Anterior cingulate cortex (tissue), 58 donors: ENCODE measurements at places on chromosomes 7 and 10.

GRCh38 chr10:100717166-100717565 lies 28.2 kb upstream of the PAX2 start:
- no peak for DNase-seq

- no peak for DNase-seq
These were observed 28.0 kb downstream of the CHST12 start for GRCh38 chr7:2431260-2431867.

DNA sequence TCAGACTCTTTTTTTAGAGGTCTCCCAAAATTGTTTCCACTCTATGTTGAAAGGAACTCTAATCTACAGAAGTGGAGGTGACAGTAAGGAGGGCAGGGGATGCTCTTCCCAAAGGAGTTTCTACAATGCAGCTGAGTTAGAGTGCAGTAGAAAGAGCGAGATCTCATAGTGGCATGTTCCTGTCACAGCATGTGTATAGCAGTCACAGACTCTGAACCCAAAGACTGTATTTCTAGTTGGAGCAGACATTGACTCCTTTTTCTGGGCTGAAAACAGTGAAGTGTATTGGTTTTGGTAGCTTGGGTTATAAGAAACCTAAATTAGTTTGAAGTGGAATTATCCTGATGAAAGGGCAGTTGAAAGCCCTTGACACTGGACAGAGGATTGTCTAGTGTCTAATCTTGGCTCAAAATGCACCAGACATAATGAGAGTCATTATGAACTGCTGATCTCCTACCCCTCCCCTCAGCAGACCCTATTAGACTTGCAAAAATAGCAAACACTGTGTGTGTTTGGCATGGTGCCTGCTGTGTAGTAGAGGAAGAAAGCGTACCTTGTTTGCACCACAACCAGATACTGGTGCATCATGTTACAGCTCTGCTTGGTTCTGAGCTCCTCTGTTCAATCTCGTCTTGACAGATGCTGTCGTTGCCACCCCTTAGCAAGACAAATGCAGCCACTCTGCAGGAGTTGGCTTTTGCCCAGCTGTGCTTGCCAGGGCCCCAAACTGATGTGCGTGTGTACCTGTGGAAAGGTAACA lies 336.0 kb downstream of the AUTS2 start:
- peak; percentile 25 for DNase-seq

DNA sequence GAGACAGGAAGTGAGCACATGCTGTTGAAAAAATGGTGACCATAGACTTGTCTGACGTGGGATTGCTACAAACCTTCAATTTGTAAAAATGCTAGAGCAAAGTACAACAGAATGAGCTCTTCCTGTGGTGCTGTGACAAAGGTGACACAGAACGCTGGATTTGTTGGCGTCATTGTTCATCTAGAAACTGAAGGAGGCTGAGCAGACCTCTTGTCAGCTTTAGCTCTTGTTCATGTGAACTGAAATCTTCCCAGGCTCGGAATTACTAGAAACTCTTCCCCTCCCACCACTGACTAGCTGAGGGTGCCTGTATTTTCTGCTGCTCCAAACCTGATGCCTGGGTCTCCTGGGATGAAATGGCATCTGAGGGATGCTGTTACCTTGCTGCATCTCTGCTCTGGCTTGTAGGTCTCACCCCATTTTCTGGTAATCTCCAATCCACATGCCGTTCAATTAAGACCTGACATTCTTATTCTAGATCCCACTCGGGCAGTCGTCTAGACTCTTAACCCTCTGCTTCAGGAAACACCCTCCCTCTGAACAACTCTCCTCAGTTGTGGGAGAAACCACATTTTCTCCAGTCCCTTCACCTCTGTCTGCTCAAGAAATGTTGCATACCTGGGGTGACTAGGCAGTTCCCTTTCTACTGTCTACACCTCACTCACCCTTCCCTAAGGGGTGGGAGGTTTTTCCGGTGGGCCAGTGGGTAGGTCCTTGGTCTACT lies 349.3 kb downstream of the CXCL12 start:
- DNase-seq: no peak

DNA sequence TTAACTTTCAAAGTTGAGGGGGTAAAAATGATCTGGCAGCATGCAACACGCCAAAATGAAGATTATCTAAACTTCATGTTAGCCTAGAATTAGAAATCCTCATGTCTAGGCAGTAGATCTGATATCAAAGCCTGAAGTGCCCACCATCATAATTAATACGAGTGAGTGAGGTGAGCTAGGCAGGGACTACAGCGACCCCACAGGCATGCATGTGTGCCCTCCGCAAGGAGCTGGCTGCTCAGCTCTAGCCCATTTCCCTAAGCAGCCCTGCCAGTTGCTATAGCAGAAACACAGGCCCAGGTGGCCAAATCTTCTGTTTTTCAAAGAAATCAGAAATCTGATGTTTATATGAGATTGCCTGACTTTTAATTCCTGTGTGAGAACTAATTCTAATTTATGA lies 93.1 kb upstream of the IFRD1 start:
- no peak for DNase-seq

DNA sequence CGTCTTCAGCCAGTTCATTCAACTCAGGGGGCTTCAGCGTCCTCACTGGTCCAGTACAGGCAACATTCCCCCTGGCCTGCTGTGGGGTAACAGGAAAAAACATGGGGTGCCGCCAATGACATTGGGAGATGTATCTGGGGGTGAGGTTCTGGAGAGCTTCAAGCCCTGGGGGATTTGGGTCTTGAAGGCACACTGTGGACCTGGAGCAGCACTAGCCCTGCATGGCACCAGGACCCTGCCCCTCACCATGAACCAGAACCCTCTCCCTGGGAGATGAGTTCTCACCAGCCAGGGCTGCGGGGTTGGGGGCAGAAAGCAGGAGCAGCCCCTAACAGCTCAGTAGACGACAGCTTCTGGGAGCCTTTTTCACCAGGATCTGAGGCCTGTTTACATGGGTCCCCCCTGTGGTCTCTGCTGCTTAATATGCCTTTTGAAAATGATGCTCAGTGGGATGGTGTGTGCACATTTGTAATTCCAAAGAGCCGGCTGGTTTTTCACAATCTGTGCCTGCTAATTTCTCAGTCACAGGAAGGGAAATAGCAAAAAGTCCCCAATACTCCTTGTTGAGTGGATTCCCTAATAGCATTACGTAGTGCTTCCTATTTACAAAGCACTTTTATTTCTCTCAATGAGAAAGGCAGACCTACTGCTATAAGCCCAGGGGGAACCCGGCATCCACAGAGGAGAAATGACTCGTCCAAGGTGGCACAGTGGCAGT lies 509.5 kb downstream of the RPS24 start:
- DNase-seq: no peak

- no peak for DNase-seq
These were observed 573.6 kb downstream of the DNAJB6 start for GRCh38 chr7:157910446-157910845.

- DNase-seq: no peak
These were observed 279.5 kb upstream of the AKR1E2 start for GRCh38 chr10:4546500-4546899.

DNA sequence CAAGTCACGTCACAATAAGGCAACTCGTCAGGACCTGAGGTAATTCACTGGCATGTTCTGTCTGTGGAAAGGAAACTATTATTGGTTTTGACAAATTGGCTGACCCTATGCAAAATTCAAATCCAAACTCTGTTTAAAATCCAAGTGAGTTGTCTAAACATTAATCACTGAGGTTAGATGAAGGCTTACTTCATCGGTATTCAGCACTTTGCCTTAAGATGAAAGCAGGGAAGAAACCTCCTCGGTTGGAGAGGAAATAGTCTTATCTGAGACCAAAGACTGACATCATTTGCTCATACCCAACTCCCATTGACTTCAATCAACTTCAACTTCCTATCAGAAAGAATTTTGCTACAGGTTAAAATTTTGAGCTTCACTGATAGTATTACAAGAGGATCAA lies 355.1 kb upstream of the MBL2 start:
- no peak for DNase-seq

- no peak for DNase-seq
These were observed at the start of gene GPR141 for GRCh38 chr7:37683246-37684120. GPR141 (plus strand) TSS chr7:37683766; CDS start chr7:37740394, 56,628 bp downstream.

DNA sequence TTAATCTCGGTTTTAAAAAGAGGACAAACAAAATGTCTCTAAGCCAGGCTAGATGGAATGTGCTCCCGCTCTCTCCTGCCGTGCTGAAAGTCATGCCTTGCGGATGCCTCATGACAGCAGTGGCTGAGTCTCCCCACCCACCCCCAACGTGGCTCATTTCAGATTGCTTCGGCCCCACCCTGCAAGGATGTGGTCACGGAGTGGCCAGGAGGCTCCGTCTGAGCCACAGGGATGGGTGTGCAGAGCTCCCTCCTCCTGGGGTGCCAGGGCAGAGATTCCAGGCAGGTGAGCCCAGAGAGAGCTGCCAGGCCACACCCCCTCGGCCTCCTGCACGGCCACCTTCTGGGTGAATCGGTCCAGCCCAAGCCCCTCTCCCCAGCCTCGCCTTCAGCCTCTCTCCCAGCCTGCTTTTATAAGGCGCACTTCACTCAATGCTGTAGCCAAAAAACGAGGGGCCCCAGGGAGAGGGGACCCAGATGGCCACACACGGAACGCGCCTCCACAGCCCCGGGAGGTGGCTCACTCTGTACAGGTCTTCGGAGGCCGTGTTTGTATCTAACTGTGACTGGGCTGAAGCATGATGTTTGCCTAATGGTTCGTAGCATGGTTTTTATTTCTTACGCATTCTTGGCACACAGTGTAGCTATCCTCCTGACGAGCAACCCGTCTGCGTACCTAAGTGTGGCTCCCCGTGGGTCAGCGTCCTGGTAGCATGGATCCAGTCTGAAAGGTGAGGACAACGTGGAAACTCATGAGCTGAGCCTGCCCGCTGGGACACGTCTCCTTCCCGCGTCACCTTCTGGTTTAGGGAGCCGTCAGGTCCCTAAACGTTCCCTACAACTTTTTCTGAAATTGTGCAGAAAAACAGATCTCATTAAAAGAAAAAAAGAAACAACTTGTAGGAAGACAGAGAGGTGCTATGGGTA lies 413.8 kb upstream of the FOXK1 start:
- no peak for DNase-seq

- no peak for DNase-seq
These were observed 40.6 kb upstream of the PIK3CG start for GRCh38 chr7:106824458-106824857.

DNA sequence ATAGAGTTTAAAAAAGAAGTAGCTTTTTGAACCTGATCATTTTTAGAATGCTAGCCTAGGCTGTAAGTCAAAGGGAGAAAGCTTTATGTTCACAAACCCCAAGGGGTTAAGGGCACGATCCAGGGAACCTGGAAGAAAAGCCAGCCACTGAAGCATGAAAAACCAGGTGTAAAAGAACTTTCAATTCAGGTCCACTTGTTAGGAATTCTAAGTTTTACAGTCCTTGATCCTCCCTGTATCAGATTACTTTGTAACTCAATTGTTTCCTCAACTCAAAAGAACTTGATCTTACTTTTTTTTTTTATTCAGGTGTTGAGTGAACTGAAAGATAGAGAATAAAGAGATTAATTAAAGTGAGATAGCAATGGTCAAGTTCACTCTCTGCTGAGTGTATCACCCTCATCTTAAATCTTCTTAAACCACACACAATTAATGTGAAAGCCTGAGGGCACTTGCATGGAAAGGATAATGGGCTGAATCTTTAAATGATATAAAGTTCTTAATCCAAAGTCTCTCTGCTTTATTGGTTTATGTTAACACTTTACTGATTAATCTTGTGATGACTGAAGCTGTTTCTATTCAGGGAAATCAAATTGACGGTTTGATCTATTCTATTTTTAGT lies 672.2 kb upstream of the LRRN3 start:
- no peak for DNase-seq

DNA sequence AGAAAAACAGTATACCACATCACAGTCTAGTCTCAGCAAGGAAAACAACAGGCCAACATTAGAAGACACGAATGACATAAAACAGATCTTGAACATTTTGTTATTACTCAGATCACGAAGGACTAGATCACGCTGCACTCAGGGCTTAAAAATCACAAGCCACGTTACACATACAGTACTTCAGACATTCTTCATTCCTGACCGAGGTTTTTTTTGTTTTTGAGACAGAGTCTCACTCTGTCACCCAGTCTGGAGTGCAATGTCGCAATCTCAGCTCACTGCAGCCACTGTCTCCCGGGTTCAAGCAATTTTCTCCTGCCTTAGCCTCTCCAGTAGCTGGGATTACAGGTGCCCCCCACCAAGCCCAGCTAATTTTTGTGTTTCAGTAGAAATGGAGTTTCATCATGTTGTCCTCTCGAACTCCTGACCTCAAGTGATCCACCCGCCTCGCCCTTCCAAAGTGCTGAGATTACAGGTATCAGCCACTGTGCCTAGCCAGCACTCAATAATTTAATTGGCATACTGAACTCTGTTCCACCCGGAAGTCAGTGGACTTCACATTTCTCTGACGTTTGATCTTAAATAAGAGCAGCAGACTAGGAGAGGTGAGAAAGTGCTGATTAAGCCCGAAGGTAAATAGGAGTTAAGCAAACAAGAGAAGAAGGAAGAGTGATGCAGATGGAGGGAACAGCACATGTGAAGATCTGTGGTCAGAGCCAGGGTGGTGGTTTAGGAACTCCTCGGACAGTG lies 3.5 kb downstream of the AIMP2 start:
- no peak for DNase-seq

GRCh38 chr10:86329093-86329710 lies 37.4 kb downstream of the GRID1 start:
- no peak for DNase-seq

GRCh38 chr10:7846591-7846990 lies 28.3 kb downstream of the TAF3 start:
- no peak for DNase-seq

DNA sequence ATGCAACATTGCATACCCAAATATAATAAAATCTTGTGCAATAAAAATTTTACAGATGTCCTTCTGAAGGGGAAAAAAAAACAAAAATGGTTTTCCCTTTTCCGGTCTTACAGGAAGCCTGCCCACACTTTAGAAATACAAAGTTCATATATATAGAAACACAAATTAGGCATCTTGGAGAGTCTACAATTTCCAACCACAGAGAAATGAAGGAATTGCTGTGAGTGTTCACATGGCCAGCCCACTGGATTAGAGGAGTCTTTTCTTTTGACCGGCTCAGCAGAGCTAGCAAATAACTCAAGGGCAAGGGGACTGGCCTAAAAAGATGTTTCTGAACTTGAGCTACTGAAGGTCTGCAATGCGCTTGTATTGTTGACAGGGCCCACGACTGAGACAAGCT lies 92.4 kb downstream of the GLI3 start:
- no peak for DNase-seq

DNA sequence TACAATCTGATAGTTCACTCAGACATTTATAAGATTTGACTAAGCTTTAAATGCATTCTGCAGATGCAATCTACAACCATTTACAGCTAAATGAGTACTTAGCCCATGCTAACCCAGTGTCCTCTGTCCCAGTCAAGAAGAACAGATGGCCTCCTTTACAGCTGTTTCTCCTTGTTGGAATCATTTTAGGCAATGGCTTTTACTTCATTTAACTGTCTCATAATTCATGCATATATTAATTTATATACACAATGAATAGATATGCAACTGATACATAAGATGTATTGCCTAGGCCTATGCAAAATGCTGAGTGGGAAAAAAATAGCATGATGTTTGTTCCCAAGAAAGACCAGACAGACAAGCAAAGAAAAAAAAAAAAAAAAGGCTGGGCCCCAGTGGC lies 82.2 kb downstream of the TSPAN12 start:
- no peak for DNase-seq
